Thoracic aorta (tissue), 2 donors: ENCODE measurements at places on chromosomes 5 and 9. TPM values are rescaled to one million over a fixed set of nuclear protein-coding genes. Genes with fewer than 3 reads are reported as not detected.

DNA sequence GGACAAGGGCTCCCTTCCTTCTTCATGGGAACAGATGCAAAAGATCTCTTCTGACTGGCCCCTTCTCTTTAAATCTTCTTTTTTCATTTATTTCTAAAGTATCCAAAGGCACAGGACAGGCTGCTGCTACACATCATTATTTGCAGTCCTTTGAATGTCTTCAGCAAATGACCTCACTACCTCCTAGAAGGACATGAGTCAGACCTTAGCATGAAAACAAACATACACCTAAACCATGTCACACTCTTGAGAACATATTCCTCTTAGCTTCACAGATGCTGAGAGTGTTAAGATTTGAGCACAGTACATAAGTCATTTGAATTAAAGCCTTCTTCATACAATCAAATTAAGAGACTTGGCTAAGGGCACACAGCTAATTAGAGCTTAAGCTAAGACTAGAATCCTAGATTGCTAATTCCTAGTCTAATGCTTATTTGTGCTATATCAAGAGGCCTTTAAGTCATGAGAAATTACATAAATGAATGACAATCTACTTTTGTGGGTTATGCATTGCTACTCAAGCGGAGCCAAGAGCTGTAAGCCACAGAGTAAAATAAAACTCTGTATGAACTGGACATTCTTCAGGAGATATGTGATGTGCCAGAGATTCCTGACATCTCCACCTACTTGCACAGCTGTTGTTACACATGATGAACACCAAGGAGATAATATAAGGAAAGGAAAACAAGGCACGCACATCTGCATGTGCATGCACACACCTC, 109.1 kb upstream of the PTGER4 start:
- no peaks in the 10 kb centered on the region for H3K27me3 ChIP-seq
- no peak for DNase-seq
- H3K36me3 ChIP-seq: no peaks in the 10 kb centered on the region
- H3K4me3 ChIP-seq: no peak overlapping the region
- no peak overlapping the region for H3K27ac ChIP-seq
- H3K4me1 ChIP-seq: no peaks in the 10 kb centered on the region

- no peak for DNase-seq
- H3K36me3 ChIP-seq: no peaks in the 10 kb centered on the region
- no peak overlapping the region for H3K4me3 ChIP-seq
- H3K27ac ChIP-seq: no peak overlapping the region
These were observed 115.8 kb upstream of the STC2 start for GRCh38 chr5:173443971-173444370.

- DNase-seq: no peak
- peaks cover 3% of the 10 kb centered on the region for H3K36me3 ChIP-seq
- H3K4me1 ChIP-seq: peaks cover 35% of the 10 kb centered on the region
- no peak overlapping the region for H3K27ac ChIP-seq
- no peaks in the 10 kb centered on the region for H3K27me3 ChIP-seq
These were observed 10.5 kb downstream of the TMEM268 start for GRCh38 chr9:114621561-114621960.

Gene SPATA31A3
- total RNA-seq: not detected

Gene KIAA1958
- total RNA-seq: 6.0 TPM

Gene IFNA2
- not detected for total RNA-seq
